ENCODE measurements at places on chromosomes 2 and 18. TPM values are rescaled to one million over a fixed set of nuclear protein-coding genes. Genes with fewer than 3 reads are reported as not detected.

The PRADC1 gene
- total RNA-seq = 6.4 TPM

The ACMSD gene
- total RNA-seq = not detected

The COL3A1 gene
- total RNA-seq = 303 TPM

The SLC1A4 gene
- 44.3 TPM for total RNA-seq

The TEX44 gene
- not detected for total RNA-seq
